ENCODE measurements at places on chromosomes 5 and 9.
A peak's percentile ranks its signal among the peaks of the same experiment; 100 is the strongest.

- no peak for DNase-seq
These were observed 16.8 kb downstream of the AFAP1L1 start for GRCh38 chr5:149288436-149288835.

- DNase-seq = peak; percentile 51
These were observed 534 bp upstream of the SAPCD2 start for GRCh38 chr9:137070906-137071275.

GRCh38 chr9:127075624-127076372 lies 46.6 kb downstream of the ANGPTL2 start:
- DNase-seq = peak; percentile 39

DNA sequence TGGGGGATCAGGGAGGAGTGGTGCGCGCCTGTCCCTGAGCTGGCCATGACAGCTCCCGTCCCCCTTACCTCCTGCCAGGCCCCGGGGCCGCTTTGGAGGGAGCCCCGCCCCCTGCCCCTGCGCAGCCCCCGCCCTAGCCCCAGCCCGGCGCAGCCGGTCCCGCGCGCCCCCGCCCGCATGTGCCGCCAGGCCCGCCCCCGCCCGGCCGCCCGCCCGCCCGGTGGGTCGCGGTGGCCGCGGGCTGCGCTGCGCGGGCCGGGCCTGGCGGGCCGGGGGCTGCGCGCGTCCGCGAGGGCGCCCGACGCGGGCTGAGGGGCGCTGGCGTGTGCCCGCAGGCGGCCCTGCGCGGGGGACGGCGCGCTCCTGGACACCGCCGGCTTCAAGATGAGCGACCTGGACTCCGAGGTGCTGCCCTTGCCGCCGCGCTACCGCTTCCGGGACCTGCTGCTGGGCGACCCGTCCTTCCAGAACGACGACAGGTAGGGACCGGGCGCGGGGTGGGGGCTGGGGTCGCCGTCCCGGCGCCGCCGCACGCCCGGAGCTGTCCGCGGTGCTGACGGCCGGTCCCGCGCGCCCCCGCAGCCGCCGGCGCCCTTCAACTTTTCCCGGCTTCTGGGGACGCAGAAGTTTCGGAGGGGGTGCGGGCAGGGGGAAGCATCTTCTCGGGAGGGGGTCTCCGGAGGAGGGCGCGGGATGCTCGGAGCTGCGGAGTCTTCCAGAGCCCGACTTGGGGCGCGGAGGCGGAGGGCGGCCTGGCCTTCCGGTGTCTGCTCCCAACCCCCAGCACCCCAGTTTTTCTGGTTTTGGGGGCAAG lies 12.5 kb downstream of the KCNT1 start:
- peak; percentile 22 for DNase-seq

DNA sequence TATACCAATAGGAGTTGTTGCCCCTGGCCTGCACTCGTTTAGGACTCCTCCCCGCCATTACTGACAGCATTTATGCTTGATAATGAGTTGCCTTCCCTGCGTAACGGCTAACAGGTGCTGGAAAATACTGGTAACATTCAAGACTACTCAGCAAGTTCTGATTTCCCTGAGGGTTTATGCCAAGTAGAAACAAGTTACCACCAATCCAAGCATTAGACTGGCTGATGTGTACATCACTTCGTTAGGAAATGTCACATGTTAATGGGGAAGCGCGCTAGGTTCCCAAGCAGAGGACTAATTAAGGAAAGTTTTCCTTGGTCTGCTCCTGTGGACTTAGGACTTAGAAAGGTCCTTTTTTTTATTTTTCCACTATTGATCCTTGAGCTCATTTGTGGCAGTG lies 302.1 kb downstream of the EFNA5 start:
- no peak for DNase-seq

- DNase-seq = no peak
These were observed 182.5 kb downstream of the FRMD3 start for GRCh38 chr9:83355729-83356151.

DNA sequence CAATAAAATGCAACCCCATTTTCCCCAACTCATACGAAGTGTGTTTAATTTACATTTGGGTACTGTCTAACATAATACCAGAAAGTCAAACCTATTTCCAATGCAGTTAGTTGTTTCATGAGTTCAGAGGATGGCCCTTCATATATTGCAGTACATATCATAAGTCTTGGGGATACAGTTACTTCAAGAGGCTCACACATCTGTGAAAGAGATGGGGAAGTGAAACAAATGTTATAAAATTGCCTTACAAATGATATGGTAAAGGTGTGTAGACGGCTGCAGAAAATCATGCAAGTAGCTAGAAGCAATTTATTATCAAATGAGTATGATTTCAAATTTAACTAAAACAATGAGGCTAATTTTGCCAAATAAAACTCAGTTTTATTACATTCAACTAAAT lies 219.0 kb upstream of the CDH12 start:
- DNase-seq = no peak

- DNase-seq = no peak
These were observed 196.3 kb downstream of the PAX5 start for GRCh38 chr9:36837431-36838405.

DNA sequence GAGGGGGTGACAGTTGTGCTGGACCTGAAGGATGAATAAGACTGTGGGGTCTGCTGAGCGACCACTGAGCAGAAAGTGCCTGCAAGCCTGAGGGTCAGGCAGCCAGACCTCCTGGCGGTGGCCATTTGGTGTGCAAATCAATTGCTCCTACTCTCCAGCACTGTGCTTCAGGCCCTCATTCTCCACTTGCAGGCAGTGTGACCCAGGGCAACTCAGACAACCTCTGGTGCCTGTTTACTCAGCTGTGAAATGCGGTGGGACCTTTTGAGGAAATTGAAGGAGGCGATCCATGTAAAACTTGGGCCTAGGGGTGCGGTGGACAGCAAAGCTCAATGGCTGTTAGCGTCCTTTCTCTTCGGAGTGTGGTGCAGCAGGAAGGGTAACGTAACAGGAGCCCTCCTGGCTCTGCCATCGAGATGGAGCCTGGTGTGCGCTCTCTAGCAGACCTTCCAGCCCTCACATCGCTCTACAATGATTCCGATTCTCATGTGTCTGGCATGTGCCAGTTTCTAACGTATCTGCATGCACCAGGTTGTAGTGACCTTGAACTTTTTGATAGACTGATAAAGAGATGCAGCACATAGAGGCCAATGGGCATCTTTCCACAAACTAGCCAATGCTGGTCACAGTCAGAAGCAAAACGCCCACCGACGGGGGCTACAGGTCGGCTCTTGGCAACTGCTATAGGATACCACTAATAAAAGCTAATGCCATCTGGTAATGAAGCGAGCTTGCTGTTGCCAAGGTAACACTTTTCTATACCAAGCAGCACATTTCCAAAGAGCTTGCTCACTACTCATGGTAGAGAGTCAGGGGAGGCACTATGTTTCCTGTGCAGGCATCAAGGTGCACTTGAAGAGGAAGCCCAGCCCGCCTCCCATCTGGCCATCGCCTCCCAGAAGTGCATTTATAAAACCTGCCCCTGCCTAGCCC lies 159.7 kb upstream of the RAPGEF1 start:
- DNase-seq = no peak

DNA sequence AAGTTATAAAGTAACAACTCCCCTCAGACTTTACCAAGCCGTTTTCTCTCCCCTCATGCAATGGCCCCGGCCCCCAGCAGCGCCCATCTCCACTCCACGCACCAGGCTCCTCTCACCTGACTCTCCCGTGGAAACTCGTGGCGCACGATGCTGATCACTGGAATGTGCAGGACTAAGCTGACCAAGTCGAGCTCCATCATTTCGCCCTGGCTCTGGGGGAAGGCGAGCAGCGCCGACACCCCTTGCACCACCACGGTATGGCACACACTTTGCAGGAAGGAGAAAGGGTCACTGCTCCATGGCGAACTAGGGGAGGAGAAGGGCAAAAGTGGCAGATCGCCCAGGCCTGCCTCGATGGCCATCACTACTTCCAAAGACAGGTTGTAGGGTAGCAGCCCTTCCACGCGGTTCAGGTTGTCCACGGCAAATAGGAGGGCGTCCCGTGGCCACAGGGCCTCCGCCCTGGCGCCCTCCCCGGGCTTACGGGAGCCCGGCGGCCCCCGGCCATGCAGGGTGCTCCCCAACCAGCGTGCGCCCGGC lies 1.2 kb downstream of the GRIN3A start:
- no peak for DNase-seq

GRCh38 chr9:101893661-101894646 lies 155.5 kb upstream of the GRIN3A start:
- DNase-seq = no peak

GRCh38 chr5:62647241-62647640 lies 68.6 kb downstream of the LRRC70 start:
- no peak for DNase-seq

DNA sequence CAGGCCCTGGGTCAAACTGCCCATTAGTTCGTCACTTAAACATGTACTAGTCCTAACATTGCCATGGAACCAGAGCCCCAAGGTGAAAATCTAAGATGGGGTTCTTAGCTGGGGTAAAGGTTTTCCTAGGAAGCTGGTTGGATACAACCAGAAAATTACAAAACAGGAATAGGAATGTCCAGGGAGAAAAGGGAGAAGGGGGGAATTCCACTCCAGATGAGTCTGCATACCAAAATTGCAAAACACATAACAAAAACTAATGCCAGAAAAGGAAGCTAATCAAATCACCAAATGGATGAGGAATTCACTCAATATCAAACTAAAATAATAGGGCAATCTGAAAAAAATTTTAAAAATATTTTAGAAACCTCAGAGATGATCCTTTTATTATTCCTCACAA lies 396.2 kb downstream of the EFNA5 start:
- no peak for DNase-seq

DNA sequence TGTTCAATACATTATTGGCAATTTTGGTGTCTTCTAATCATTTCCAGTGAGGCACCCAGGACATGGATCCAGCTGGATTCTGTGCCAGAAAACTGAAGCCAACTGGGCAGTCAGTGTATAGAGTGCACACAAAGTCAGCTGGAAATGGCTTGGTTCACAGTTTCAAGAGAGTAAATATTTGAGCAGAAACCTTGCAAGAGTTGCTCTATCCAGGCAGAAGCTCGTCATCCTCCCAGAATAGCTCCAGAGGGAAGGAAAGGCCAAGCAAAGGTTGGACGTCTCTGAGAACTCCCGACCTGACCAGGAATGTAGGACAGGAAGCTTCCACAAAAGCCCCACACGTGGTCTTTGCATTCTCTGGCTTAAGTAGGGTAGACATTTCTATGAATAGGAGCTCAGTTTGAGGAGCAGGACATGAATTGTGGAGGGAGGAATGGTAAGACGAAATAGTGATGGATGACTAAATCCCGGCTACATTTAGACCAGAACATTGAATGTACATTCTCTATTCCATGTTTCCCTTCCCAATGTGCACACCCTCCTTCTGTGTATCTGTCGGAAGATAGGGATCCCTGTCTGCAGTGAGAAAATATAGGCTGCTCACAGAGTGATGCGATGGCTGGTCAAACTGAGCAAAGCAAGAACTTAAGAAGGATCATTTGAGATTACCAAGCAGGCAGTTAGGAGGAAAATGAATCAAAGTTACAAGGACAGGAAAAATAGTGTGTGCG lies 72.7 kb upstream of the FCN2 start:
- DNase-seq = no peak

- DNase-seq = no peak
These were observed 54.7 kb downstream of the NAA35 start for GRCh38 chr9:85995599-85995998.

DNA sequence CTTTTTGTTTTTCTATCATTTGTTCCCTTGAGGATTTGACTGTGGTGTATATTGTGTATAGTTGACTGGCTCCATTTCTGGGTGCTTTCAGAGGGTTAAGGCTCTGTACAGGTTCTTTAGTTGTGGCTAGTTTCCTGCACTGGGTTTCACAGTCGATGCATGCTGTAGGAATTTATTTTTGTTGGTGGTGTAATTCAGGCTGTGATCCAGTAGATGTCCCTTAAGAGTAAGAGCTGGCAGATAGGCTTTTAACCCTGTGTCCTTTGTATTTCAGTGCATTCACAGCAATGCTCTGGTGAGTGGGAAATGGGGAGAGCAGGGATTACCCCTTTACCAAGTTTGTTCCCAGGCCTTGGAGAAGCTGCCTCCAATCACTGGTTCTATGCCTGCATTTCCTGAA lies 112.9 kb downstream of the SPATA31D1 start:
- DNase-seq = no peak

DNA sequence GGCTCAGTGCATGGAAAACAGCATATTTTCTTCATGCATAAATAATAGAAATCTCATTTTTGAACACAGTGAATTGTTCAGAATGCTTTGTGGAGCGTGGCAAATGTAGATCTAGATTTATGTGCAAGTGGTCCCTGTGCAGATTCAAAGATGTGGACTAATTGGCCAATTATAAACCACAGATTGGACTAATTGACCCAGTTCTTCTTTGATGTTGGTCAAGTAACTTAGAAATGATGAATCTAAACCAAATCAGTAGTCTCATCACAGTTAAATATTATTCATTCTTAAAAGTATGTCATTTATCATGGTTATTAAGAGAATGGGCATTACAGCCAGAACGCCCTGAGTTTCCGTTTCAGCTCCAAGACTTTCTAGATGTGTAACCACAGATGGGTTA lies 11.7 kb upstream of the PDE4D start:
- peak; percentile 8 for DNase-seq

GRCh38 chr9:136628268-136628667 lies 34.4 kb upstream of the EGFL7 start:
- DNase-seq = no peak

GRCh38 chr5:14177634-14178033 lies 34.5 kb downstream of the TRIO start:
- no peak for DNase-seq

DNA sequence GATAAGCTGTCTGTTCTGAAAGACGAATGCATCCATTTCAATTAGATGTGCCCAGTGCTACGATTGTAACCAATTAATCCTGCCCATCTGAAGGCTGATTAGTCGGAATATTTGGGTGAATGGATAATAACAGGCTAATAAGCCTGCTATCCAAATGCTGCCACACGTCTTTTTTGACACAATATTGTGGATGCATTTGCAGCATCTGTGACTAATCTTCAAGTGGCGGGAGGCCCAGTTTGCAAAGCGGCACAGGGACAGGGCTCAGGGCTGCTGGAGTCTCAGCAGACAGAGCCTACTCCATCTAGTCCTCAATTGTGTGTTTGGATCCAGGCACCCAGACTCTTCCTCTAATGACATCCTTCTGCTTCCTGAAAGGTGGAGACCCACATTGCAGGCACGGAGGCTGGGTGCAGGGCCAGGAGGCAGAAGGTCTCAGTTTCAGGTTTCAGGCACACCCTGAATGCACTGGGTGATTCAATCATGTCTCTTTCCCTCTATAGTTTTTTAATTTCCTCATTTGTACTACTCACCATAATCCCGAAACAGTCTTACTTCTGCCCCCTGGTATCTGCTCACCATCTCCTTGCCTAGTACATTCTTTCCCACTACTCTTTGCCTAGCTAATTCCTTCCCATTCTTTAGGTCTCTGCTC lies 169.6 kb downstream of the ASTN2 start:
- DNase-seq = no peak

DNA sequence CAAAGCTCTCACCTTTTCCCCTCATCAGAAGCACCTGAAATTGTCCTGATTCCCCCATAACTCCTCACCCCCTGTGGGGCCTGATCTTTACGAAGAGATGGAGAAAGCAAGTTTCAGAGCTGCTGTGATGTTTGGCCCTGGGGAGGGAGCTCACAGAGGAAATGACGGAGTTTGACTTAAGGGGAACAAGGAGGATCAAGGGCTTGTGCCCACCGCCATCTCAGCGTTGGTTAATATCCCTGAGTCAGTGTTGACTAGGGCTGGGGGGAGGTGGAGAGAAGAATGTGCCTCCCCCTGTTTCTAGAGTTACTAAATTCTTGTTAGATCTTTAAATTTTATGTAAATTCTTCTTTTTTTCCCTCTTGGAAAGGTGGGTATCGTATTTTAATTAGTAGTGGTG lies 27.8 kb downstream of the FGF18 start:
- no peak for DNase-seq

- DNase-seq = no peak
These were observed 595.0 kb downstream of the CDH12 start for GRCh38 chr5:22258139-22258538.

- no peak for DNase-seq
These were observed 17.3 kb downstream of the CTXN3 start for GRCh38 chr5:127666043-127666716.
